Heart left ventricle (tissue), 16 donors: ENCODE measurements at places on chromosomes 7 and 10. TPM values are rescaled to one million over a fixed set of nuclear protein-coding genes. Genes with fewer than 3 reads are reported as not detected.
A peak's percentile ranks its signal among the peaks of the same experiment; 100 is the strongest.

GRCh38 chr10:36200577-36200976 is 558.5 kb upstream of the FZD8 start:
- H3K4me1 ChIP-seq, result no peaks in the 10 kb centered on the region
- H3K4me3 ChIP-seq, result no peak overlapping the region
- no peak overlapping the region for H3K27ac ChIP-seq
- H3K27me3 ChIP-seq, result no peaks in the 10 kb centered on the region

DNA sequence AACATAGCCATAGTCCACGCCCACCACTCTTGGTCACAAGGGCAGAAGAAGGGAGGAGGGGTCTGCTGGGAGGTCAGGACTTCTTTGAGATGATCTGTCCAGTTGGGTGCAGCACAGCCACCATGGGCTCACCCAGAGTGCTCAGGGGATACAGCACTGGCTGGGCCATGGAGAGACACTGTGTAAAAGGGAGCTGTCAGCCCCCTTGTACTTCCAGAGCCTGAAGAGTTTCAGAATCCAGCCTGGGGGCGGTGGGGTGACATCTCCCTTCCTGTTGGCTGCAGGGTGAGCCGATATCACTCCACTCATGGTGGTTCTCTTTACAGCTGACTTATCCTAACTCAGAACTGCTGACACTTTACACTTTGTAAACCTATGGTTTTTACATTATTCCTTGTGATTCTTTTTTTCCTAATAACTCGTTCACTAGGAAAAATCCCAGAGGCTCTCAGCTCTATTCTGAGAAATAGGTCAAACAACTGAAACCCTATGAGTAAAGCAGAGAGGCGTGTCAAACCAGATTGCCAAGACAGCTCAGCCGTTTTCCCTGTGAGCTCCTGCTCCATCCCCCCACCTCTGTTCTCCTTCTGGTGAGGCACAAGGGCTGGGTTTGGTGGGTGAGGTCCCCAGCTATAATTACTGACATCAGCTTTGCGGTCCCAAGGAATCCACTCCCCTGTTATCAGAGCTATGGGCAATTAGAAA is 3.2 kb upstream of the MRPS24 start:
- no peaks in the 10 kb centered on the region for H3K27me3 ChIP-seq
- H3K27ac ChIP-seq, result peak overlapping the region; percentile 65
- H3K4me3 ChIP-seq, result no peak overlapping the region
- peaks cover 9% of the 10 kb centered on the region for H3K4me1 ChIP-seq

DNA sequence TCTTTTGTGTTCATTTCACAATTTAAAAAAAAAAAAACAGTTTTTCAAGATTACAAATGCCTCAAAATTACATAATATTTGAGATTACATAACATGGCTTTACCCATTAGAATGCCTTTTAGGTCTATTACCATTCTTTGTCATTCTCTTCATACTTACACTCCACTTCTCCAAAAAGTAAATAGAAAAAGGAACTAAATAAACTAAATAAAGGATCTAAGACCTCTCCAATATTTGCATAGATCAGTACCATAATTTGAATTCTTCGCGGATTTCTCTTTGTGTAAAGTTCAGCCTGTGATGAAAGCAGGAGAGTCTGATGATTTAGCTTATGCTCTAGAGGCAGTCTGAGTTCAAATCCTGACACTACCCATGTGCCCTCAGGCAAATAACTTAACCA is 56.4 kb upstream of the C1GALT1 start:
- H3K27me3 ChIP-seq, result no peaks in the 10 kb centered on the region
- H3K27ac ChIP-seq, result no peak overlapping the region
- H3K4me1 ChIP-seq, result no peaks in the 10 kb centered on the region
- H3K36me3 ChIP-seq, result no peaks in the 10 kb centered on the region
- no peak overlapping the region for H3K4me3 ChIP-seq
- DNase-seq, result no peak

GRCh38 chr10:17607603-17608332 is 9.4 kb downstream of the HACD1 start:
- H3K4me3 ChIP-seq, result no peak overlapping the region
- H3K27ac ChIP-seq, result no peak overlapping the region
- no peaks in the 10 kb centered on the region for H3K36me3 ChIP-seq
- peaks cover 13% of the 10 kb centered on the region for H3K4me1 ChIP-seq
- no peaks in the 10 kb centered on the region for H3K27me3 ChIP-seq

DNA sequence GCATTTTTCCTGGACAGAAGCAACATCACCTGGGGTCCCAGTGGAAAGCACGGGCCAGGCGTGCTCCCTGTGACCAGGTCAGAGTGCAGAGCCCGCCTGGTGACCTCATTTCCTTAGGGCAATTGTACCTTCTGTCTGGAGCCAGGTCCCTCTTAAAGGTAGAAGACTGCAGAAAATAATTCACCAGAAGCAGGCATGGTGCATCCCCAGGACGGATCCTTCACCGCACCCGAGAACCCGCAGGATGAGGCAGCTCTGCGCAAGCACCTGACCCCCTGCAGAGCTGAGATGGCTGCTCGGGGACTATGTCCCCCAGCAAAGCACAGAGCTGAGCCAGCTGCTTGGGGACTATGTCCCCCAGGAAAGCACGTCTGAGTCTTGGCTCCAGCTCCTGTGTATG is 557.6 kb downstream of the PTPRN2 start:
- no peaks in the 10 kb centered on the region for H3K36me3 ChIP-seq
- no peak for DNase-seq
- peaks cover 5% of the 10 kb centered on the region for H3K27me3 ChIP-seq
- no peak overlapping the region for H3K27ac ChIP-seq
- no peak overlapping the region for H3K4me3 ChIP-seq

DNA sequence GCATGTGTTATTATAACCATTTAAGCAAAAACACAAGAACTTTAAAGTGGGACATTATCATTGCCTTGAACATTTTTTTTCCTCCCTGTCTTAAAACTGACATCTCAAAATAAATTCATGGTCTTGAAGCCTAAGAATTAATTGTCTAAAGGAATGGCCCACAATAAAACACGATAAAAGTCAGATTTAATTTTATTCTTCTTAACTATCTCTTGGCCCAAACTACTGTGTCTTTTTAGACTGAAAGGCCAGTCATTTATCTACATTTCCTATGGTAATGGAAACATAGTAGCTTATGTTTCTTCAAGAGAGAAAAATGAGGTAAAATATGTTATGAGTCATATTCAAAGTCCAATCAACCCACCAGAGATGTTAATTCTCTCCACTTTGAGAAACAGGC is 24.4 kb upstream of the ETV1 start:
- no peaks in the 10 kb centered on the region for H3K27me3 ChIP-seq
- H3K36me3 ChIP-seq, result no peaks in the 10 kb centered on the region
- no peak overlapping the region for H3K27ac ChIP-seq
- DNase-seq, result no peak
- H3K4me1 ChIP-seq, result no peaks in the 10 kb centered on the region

GRCh38 chr10:62382831-62383230 is 8.7 kb downstream of the ZNF365 start:
- H3K27ac ChIP-seq, result no peak overlapping the region
- no peaks in the 10 kb centered on the region for H3K36me3 ChIP-seq
- H3K27me3 ChIP-seq, result no peaks in the 10 kb centered on the region
- no peak for DNase-seq

GRCh38 chr7:68485253-68485917 is 1112.9 kb upstream of the AUTS2 start:
- H3K4me3 ChIP-seq, result no peak overlapping the region
- H3K4me1 ChIP-seq, result no peaks in the 10 kb centered on the region
- H3K27ac ChIP-seq, result no peak overlapping the region
- peaks cover 3% of the 10 kb centered on the region for H3K27me3 ChIP-seq
- DNase-seq, result no peak
- H3K36me3 ChIP-seq, result no peaks in the 10 kb centered on the region

DNA sequence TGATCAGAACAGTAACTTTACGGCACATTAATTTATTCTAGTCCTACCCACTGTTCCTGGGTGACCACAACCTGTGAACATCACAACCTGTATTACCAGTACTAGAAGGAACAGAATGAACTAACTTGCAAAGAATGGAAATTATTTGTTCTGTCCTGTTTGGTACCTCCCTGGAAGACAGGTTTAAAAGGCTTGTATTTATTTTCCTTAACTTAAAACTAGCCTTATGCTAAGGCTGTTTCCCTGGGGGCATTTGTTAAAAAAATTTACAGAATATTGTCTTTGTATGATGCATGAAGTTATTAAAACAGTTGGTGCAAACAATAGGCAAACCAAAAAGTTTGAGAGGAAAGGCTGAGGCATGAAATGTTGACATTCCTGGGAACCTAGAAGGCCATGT is 132.7 kb downstream of the DNAJC1 start:
- no peaks in the 10 kb centered on the region for H3K27me3 ChIP-seq
- no peak for DNase-seq
- no peak overlapping the region for H3K4me3 ChIP-seq
- no peaks in the 10 kb centered on the region for H3K4me1 ChIP-seq
- no peak overlapping the region for H3K27ac ChIP-seq

DNA sequence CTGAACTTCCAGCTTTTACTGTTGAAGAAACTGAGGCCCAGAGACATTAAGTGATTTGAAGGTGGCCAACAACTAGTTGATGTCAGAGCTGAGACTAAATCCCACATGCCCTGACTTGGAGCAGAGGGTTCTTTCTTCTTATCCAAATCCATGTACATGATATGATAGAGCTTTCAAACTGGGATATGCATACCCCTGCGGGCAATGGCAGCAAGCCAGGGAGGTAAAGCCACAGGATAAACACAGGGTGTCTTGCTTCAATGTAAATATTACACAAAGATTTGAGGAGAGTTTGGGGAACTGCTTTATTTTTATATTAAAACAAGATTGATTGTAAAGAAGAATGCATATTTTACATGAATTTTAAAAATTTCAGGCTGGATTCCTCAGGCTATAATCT is 2.3 kb upstream of the LRRC72 start:
- no peaks in the 10 kb centered on the region for H3K36me3 ChIP-seq
- H3K27me3 ChIP-seq, result no peaks in the 10 kb centered on the region
- DNase-seq, result no peak
- H3K4me1 ChIP-seq, result no peaks in the 10 kb centered on the region

DNA sequence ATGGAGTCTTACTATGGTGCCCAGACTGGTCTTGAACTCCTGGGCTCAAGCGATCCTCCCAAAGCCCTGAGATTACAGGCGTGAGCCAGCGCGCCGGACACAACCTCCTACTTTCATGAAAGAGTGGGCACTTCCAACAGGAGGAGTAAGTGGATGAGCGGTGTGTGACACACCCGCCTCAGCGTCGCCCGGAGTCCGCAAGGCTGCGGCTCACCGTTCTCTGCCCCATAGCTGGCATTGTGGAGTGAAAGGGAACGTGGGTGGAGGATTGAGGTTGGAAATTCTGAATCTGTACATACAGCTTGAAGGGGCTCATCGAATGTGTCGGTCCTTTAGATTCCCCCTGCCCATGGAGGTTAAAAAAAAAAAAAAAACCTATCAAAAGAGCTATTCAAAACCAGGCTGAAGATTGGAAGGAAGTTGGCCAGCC is 524 bp upstream of the PRXL2A start:
- H3K4me1 ChIP-seq, result peaks cover 53% of the 10 kb centered on the region
- no peak for DNase-seq
- H3K27ac ChIP-seq, result peak overlapping the region; percentile 83
- H3K4me3 ChIP-seq, result peak overlapping the region; percentile 57
- no peaks in the 10 kb centered on the region for H3K27me3 ChIP-seq
- H3K36me3 ChIP-seq, result no peaks in the 10 kb centered on the region

DNA sequence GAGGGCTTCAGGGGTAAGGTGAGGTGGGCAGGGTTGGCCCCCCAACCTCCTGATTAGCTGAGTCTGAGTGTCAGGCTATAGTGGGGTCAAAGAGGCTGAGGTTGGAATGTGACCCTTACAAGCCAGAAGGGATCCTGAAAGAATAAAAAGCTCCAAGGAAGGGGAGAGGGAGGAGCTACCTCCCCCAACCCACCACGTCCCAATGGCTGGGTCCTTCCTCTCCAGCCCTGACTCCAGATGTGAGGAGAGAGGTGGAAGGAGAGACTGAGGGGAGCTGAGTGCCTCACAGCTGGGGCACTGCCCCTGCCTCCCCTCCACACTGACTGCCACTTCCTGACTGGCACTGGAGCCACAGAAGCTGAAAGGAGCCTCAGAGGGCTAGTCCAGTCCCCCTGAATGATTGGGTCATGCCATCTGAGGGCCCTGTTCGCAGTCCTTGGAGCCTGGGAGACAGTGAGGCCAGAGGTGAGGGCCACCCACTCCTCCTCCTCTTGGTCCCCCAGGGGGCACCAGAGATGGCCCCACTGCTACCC is 20.6 kb downstream of the IMPDH1 start:
- no peak for DNase-seq
- no peaks in the 10 kb centered on the region for H3K4me1 ChIP-seq
- H3K27me3 ChIP-seq, result peaks cover 3% of the 10 kb centered on the region
- no peak overlapping the region for H3K27ac ChIP-seq

The DYNC1I1 gene
- 30.6 TPM for total RNA-seq

The WEE2 gene
- not detected for total RNA-seq

The GPER1 gene
- 1.4 TPM for total RNA-seq

The NKX6-2 gene
- total RNA-seq, result not detected

The MGAM2 gene
- total RNA-seq, result 0.11 TPM

The SFTPA1 gene
- total RNA-seq, result not detected

The SLC18A3 gene
- total RNA-seq, result not detected

The CACNB2 gene
- total RNA-seq, result 35.9 TPM

The SFTPD gene
- not detected for total RNA-seq

The ICA1 gene
- 54.4 TPM for total RNA-seq

The METTL27 gene
- 0.30 TPM for total RNA-seq

The CNNM1 gene
- not detected for total RNA-seq
